GM18507 (cell line): ENCODE measurements at places on chromosomes 2 and 18.

DNA sequence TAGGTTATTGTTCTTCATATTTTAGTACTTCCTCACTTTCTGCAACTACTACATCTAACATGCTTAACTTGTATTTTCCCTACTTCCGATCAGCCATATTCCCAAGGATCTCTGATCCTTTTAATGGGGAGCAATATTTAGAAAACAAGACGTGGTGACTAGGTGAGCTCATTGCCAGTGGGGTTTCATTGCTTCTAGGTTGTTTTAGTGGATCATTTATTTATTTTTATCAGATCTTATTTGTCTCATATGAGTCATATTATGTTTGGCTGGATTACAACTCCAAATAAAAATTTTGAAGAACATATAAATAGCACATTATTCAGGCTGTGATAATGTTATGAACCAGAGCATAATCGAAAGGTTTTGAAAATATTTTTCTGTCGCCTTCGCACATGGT is 480.9 kb upstream of the TMEFF2 start:
- DNase-seq, result no peak

GRCh38 chr2:232634206-232635150 is 1.1 kb downstream of the EFHD1 start:
- no peak for DNase-seq

DNA sequence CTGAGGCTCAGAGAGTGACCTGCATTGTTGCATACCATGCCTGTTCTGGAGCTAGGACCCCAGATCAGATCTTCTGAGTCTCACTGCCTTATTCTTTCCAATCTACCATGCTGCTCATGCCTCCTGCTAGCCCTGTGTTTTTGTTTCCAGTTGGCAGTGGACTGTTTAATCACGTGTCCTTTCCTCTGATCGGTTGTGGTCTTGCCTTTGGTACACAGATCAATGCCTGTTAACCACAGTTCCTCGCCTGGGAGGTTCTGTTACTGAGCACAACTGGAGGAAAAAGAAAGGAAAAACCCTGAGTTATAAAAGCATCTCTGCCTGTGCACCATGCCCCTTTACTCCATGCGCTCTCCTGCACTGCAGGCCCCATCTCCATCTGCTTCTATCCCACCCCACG is 329.1 kb downstream of the SETBP1 start:
- DNase-seq, result no peak

GRCh38 chr2:217125014-217125413 is 265.1 kb upstream of the TNP1 start:
- DNase-seq, result no peak

DNA sequence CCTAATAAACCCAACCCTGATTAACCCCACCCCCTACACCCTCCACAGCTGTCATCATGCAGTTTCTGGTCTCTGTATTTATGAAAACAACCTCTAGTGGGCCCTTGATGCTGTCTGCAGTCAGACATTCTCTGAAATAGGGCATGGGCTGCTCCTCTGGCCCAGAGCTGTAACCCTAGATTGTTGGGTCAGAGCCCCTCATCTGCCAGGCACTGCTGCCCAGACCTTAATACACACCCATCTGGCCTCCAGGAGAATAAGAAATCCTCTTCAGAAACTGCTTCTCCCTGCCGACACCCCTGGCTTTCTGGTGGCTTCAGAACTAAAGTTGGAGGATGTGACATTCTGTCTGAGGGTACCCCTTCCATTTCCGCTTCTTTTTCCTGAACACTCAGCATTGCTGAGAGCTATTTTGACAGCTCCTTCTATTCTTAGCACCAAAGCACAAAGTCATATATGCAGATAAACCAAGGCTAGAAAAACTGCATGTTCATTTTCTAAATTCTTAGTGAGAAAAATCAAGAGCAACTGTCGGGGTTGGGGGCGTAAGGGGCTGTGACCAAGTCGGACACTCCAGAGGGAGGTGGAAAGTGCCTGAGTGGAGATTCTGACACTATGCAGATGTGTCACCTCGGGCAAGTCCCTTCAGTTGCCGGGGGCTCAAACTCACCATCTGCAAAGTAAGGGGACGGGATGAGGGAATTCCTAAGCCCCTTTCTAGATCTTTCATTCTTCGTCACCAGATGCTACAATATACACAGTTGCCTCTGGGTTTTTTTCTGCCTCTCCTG is 28.7 kb downstream of the SRSF7 start:
- DNase-seq, result no peak

DNA sequence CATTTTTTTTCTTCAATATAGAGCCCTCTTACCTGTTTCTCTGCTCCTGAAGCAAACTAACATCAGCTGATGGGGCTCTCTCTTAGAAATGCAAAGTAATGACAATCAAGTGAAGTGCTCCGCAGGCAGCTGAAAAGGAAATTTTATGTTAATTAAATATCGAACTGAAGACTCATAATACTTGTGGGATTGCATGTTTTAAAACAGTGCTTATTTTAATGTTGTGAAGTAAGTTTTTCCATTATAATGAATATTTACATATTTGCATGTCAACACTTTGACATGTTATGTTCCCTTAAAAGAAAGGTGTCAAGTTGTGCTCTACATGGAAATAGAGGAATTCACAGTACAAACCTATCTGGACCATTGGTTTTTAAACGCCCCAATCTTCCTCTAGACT is 97.1 kb downstream of the EML6 start:
- DNase-seq, result no peak

GRCh38 chr2:224252631-224253030 is 149.3 kb downstream of the FAM124B start:
- no peak for DNase-seq

DNA sequence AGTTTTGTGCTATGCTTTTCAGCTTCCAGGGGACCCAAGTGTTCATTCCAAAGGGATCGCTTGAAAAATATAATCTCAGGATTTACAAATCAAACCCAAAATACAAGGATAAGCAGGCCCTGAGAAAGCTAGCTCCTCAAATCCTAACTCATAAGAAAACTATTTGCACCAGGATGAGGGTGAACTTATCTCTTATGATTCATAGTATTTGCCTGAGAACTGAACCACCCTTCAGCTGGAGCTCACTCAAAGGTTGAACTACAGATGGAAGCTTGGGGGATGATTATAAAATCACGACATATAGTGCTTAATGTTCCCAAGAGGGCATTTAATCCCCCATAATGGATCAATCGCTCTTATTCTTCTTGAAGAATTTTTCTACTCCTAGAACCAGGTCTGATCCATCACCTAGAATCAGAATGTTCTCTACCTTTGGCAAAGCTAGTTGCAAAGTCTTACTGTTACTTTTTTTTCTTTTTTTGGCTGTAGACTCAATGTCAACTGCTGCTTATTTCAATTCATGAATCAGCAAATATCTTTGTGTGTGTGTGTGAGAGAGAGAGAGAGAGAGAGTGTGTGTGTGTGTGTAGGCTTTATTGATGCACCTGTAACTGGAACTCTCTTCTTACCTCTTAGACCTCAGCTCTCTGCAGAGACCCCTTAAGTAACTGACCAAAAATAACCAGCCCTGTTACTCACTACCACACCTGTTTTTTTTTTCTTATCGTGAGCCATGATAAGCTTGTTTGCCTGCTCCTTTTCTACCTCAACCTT is 44.8 kb downstream of the ARL4C start:
- DNase-seq, result no peak

DNA sequence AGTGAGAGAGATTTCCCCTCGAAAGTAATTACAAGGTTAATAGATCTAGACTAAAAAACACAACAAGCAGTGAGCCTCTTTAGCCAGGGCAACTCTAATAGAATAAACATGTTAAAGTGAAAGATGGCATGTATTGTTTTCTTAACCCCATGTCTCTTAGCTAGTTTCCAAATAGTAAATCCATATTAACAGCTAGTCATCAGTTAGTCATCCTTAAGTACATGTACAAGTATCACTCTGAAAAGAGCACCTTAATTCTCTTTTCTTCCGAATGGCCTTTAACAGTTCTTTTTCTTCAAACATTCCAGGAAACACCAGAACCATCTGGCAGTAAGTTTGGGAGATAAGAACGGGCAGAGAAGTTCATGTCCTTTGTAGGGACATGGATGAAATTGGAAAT is 1480.0 kb downstream of the LRP1B start:
- DNase-seq, result no peak

DNA sequence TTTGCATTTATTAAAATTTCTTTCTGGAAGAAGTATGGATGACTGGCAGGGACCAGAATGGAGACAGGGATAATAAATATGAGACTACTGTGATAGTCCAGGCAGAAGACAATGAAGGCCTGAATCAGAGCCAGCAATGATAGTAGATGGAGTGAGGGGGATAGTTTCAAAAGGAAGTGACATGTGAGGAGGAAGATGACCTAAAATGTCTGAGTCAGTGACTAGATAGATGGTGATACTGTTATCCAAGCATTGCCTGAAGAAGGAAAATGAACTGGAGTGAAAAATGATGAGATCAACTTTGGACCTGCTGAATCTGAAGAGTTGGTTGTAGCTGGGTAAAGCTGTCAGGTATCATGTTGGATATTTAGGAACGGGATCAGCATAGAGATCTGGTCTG is 158.3 kb upstream of the KLF7 start:
- DNase-seq, result no peak

DNA sequence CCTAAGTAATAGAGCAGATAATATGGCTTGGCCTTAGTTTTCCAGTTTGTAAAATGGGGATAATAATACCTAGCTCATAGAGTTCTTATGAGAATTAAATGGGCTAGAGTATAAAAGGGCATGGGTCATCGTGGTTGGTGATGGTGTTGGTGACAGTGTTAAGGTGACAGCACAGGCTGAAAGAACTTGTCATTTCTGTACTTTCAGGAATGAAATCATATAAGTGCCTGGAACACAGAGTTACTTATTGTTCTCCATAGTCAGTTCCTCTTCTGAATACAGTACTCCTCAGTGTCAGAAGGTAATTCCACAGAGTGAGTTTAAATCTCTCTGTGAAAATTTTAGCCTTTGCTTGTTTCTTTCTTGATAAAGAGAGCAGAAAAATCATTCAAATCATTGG is 42.4 kb downstream of the KIF5C start:
- no peak for DNase-seq

DNA sequence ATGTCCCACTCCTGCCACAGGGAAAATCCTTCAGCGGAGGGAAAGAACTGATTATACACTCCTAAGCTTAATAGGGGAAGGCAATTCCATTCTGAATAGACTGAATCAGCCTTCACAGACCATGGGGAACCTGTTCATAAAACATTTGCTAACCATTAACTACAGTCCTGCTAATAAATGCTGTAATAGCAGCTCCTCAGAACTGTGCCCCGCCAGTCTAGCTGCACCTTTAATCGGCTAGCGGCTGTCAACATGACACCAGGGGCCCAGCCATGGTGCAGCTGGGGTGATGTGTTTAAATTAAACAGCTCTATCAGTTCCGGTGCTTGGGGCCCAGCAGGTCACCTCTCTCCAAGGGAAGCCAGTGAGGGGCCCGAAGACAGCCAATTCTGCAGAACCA is 77.8 kb downstream of the GALNT14 start:
- no peak for DNase-seq

DNA sequence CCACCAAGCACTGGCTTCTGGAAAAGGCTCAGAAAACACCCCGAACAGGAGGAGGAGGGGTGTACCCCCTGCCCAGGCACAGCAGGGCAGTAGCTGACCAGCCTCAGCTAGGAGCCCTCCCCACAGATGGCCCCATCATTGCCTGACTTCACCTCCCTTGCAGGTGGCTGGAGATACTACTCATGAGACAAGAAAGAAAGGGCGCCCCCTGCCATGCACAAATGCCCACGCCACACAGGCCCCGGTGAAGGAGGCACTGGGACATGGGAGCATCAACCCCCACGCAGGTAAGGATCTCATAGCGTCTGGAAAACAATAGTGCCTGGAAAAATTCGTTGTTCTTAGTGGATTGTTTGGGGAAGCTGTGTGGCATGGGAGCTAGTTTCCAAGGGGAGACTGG is 240.6 kb downstream of the TFCP2L1 start:
- no peak for DNase-seq

GRCh38 chr2:135494503-135494902 is 36.5 kb downstream of the ZRANB3 start:
- no peak for DNase-seq

- no peak for DNase-seq
Measured at GRCh38 chr18:27394687-27395086, 209.6 kb upstream of the CHST9 start.

DNA sequence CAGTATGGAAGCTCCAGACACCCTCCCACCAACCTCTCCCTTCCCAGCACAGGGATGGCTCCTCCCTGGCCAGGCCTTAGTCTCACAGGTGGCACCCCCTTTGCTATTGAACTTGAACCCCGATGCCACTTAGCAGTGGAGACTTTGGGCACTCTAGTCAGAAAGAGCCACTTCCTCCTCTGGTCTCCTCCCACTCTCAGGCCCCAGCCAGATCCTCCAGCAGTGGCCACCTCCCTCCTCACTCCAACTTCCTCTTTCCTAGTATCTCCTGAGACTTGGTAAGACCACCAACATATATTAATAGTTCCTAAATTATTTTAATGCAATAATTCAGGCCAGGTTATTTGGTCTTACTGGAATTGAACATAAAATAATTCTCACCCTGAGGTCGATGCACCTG is 437.2 kb upstream of the ID2 start:
- DNase-seq, result no peak
